T47D (cell line): ENCODE measurements at places on chromosomes 16 and 17.

- DNase-seq, result no peak
These were observed 2.9 kb downstream of the VEZF1 start for GRCh38 chr17:57984936-57985674.

DNA sequence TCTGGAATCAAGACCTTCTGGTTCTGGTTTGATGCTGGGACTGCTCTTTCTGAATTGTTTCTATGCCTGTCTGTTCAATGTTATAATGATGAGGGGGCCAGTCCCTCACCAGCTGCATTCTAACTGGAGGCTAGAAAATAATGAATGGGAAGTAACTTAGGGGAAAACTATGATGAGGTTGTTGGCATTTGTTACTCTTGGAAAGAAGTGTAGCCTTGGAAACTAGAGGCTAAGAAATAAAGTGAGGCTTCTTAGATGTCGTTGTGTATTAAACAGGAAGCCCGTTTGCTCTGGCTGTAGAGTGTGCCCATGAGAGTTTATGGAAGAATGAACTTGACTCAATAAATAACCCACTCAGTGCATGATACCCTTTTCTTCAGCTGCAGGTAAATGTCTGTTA, 140.8 kb downstream of the PRKCA start:
- DNase-seq, result no peak

DNA sequence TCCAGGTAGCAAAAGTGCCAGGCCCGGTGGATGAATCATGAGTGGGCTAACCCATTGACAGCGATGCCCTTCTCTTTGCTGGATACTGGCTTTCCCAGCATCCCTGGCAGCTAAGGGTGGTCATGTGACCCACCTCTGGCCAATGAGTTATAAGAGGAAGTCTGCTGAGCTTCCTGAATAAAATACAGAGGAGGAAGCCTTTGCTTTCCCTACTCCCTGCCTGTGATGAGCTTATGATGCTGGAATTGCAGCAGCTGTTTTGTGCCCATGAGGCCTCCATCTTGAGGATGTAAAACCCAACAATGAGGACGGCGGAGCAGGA, 15.0 kb upstream of the ATP2A3 start:
- DNase-seq, result no peak

GRCh38 chr17:60534010-60534555, 8.0 kb upstream of the APPBP2 start:
- no peak for DNase-seq

GRCh38 chr17:17963066-17963465, 9.1 kb downstream of the TOM1L2 start:
- DNase-seq, result no peak

DNA sequence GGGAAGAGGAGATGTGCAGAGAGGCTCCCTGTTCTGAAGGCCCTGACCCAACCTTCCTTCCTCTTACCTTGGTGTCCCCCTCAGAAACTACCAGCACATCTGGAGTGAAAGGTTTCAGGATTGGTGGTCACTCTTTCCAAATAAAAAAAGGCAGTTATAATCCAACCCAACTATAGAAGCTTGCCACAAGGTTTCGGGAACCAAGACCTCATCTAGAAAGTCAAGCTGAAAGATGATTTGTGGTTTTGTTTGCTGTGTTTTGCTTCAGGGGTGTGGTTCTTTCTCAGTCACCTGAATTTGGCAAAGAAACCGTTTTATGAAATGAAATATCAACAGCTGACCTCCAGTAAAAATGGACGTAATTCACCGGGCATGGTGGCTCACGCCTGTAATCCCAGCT, 19.3 kb downstream of the SHMT1 start:
- DNase-seq, result no peak

GRCh38 chr17:879546-880442, 97.6 kb downstream of the MRM3 start:
- DNase-seq, result peak; percentile 66

DNA sequence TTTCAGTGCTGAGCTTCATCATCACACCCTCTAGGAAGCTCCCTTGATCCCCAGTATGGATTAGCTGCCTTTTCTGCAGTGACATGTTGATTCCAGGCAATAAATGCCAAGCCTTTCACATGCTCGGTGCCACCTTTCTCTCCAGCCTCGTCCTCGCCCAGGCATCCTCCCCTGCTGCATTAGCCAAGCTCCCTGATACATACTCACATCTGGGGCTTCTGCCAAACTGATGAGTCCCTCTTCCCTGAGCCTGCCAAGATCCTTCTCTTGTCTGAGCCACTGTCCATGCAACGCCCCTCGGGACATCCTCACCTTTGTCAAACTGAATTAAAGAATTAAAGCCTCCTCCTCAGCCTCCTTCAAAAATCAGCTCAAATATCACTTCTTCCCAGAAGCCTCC, 538.5 kb upstream of the CDH11 start:
- no peak for DNase-seq

DNA sequence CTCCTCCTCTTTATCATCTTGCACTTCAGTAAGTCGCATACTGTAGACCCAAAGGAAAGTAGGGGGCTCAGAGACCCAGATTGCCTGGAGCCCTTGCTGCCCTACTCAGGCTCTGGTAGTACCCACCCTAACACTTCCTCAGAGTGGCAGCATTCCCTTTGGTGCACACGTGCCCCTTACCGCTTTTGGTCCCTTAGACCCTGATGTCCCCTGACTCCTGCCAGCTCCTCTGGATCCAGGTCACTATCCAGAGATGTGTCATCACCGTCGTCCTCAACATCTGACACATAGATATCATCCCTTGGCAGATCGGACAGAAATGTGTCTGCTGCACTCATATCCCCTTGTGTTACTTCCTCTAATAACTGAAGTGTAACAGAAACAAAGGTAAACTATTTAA, 5.4 kb upstream of the PSMC5 start:
- DNase-seq, result no peak

DNA sequence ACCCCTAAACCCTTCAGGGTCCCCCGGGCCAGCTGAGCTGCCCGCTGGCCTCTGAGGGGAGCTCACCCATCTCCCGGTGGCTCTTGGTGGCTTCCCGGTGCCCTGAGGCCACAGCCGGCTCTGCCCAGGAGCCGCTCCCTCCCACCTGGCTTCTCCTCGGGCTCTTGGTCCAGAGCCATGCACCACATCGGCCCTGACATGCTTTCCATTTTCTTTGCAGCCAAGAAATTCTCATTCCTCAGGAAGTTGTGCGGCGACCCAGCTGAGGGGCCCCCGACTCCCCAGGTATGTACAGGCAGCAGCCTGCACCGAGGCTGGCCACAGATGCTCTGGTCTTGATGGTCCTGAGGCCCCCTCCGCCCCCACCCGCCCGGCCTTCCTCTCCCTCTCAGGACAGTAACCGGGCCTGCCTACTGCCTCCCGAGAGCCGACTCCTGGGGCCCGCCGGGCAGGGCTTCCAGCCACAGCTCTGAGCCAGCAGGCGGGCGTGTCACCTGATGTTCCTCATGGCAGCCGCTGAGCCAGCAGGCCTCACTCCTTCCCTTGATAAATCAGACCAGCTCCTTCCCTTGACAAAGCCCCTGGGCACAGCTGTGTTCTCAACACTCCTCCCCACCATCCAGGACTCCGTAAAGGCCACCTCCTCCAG, 28.4 kb upstream of the ZFPM1 start:
- no peak for DNase-seq

DNA sequence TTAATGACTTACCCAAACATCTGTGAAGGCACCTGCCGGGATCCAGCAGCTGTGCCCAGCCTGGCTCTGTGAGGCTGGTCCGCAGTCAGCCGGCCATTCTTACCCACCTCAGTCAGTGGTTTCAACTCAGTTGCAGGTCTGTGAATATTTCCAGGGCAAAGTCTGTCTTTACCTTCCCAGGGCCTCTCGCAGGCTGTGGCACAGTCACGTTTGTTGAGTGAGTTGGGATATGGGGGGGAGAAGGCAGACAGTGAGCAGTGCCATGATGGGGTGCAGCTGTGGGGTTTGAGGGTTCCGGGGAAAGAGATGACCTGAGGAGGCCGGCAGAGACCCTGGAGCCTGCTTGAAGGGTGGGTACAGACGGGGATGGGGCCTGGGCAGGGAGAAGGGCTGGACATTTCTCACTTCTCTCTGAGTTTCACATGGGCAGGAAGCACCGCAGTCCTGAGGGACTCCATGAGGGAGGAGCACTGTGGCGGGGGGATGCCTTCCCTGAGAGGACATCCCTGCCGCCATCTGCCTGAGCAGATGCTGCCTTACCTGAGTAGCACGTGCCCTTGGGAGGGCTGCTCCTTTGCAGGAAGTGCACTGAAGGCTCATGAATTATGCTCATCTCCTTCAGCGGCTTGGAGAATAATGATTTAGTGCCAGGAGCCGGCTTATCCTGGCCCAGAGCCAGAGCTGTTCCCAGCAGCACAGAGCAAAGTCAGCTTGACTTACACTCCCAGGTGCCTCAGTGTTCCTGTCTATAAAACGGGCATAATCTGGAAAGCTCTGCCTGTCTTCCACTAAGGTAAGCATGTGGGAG, 48.1 kb downstream of the KSR1 start:
- DNase-seq, result no peak

DNA sequence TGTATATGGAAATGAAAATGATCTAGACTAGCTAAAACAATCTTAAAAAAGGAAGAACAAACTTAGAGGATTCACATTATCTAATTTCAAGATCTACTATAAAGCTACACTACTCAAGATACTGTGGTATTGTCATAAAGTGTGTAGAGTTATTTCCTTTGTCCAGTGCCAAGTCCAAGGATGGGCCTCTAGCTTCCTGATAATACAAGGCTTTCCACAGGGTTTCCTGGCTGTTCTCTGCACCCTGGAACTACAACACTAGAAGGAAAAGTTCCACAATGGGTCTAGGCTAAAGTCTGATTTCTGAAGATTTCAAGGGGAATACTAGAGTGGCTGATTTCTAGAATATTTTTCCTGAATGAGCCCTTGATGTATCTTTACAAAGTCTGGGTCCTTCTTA, 34.2 kb downstream of the TBC1D3B start:
- no peak for DNase-seq

GRCh38 chr17:79821331-79822095, 17.7 kb downstream of the CBX4 start:
- DNase-seq, result peak; percentile 47

- DNase-seq, result no peak
These were observed 56.5 kb downstream of the GNAO1 start for GRCh38 chr16:56247808-56248207.

- no peak for DNase-seq
These were observed 1.2 kb upstream of the CES1 start for GRCh38 chr16:55834049-55834448.

DNA sequence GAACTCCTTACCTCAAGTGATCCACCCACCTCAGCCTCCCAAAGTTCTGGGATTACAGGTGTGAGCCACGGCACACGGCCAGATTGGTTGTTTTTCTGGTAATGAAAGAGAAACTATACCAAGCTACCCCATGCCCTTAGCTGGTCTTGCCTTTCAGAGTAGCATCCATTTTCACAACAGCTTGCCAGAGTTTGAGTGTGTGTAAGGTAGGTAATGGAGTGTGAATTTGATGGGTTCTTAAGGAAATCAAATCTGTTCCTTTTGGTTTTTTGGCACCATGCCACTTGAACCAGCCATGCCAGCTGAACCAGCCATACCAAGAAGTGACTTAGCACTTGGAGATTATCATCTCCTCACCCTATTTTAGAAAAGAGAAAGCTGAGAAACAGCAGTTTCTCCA, 5.1 kb downstream of the CALCOCO2 start:
- DNase-seq, result peak; percentile 86

GRCh38 chr17:5536866-5537650, 47.3 kb downstream of the NLRP1 start:
- DNase-seq, result no peak

- DNase-seq, result no peak
These were observed 7.7 kb downstream of the RAP1GAP2 start for GRCh38 chr17:2803971-2804370.

GRCh38 chr17:13542636-13543035, 59.1 kb downstream of the HS3ST3A1 start:
- DNase-seq, result no peak

DNA sequence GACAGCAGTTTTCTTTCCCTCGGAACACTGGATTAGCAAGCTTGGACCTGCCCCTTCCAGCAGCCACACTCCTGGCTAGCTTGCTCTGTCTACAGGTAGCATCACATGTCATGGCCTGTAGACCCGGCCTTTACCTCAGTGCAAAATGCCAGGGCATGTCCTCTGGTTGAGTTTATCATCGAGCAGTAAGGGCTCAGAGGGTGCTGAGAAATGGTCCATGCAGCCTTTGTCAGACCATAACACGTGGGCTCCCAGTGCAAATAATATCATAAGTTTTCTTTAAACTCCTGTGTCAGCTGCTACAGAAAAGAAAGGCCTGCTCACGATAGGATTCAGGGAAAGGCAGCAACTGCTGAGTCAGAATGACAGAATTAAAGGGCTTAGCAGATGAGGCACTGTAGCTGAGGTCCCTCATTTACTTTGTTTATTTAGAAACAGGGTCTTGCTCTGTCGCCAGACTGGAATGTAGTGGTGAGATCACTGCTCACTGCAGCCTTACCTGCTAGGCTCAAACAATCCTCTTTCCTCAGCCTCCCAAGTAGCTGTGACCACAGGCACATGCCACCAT, 8.0 kb upstream of the GNA13 start:
- peak; percentile 44 for DNase-seq
